ENCODE measurements at places on chromosomes 2 and 18.

DNA sequence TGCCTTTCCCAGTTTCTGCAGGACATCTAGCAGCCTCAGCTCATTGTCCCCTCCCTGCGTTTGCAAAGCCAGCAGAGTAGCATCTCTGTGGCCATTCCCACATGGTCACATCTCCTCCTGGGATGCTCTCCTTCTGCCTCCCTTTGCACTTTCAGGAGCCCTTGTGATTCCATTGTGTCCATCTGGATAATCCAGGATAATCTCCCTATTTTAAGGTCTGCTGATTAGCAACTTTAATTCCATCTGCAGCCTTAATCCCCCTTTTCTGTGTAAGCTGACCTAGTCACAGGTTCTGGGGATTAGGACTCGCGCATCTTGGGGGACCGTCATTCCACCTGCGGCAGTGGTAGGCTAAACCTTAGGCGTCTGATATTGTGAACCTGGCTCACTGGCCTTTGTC, 70.7 kb downstream of the NEDD4L start:
- DNase-seq = no peak

GRCh38 chr2:240946654-240947053, 40.5 kb downstream of the CROCC2 start:
- no peak for DNase-seq

DNA sequence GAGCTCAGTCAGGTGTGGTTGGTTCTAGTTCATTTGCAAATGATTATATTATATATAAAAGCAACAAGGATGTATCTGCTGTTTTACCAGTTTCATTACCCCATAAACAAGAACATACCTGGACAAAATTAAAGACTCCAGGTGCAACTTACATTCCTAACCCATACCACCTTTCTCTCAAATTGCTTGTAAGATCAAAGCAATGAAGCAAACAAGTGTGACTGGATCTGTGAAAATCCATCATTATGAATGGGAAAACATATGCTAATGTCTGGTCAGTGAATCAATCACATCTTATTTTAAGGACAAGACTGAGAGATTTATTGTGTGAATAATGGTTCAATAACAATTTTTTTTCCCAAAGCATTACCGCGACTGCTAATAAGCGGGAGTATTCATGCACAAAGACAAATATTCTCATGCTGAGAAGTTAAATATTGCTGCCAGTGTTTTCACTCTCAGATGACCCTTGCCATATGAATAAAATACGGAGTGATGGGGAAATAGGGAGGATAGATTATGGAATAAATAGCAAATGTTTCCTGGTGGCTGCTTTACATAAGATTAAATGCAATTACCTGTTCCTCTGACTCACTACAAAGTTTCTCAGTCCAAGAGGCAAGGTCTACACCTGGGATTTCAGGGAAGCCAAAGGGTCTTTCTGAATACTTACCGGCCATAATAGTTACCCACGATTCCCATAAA, 59.3 kb downstream of the WDR75 start:
- no peak for DNase-seq

DNA sequence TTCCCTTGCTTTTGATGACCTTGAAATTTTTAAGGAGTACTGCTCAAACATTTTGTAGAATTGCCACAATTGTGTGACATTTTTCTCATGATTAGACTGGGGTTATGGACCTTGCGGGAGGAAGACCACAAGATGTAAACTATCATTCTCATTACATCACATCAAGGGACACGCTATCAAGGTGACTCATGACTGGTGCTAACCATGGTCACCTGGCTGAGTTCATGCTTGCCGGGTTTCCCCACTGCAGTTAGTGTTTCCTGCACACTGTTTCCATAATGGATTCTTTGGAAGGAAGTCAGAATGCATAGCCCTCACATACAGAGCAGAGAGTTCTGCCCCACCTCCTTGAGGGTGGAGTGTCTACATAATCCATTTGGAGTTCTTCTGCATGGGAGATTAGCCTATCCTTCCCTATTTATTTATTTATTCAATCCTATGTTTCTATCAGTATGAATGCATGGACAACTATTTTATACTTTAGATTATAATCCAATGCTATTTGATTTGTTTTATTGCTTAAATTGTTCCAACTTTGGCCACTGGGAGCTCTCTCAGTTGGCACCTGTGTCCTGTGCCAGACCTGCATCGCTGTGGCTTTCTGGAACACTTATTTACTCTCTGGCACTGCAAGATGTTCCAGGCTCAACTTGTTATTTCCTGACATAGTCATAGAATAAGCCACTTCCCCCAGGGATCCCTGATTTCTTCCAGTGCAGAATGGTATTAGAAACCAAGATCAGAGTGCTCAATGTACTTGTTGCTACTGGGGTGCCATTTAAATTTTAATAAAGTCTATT, 6.0 kb downstream of the MC2R start:
- no peak for DNase-seq

DNA sequence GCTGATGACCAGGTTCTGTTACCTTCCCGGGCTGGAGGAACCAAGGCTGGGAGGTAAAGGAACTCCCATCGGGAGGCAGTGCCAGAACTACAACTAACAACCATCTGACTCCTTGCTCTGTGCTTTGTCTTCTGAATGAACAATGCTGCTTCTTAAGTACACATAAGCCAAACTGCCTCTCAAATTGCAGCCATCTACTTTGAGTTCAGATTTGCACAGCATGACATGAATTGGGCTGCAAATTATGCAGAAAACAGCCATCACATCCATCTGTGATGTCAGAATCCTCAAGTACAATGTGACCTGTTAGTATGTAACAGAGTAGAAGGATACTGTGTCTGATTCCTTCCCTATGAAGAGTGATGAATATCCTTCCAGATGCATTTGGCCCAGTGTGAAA, 290.6 kb downstream of the ZNF521 start:
- no peak for DNase-seq
